ENCODE measurements at places on chromosomes 16 and 17.

DNA sequence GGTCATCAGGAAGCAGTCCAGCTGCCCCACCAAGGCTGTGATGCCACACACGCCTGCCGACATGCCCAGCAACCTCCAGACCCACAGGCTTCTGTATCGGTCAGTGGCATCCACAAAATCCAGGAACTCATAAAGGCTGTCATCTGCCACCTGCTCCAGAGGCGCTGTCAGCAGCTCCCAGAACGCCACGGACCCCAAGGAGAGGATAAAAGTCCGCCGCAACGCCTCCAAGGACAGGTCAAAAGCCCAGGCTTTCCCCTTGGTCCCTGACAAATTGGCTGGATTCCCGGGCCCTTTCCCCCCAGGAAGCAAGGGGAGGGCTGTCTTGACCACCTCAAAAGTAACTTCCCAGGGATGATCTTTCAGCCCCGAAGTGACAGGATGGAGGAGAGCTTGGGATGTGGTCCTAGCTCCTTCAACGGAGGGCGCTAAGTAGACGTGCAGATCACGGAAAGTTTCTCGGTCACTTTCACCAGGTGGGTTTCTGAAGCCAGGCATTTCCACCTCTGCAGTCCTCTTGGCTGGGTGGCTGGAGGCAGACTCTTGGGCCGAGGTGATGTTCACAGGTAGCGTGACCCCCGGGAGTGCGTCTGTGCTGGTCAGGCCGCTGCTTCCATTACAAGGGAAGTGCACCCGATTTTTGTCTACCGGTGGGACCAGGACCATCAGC lies 854 bp downstream of the MFSD6L start:
- DNase-seq, result no peak

- no peak for DNase-seq
Observed at GRCh38 chr17:77300016-77300686, 159.4 kb downstream of the SEC14L1 start.

GRCh38 chr16:66231452-66232160 lies 134.9 kb upstream of the CDH5 start:
- no peak for DNase-seq

- no peak for DNase-seq
Observed at GRCh38 chr16:31363721-31364120, 8.7 kb downstream of the ITGAX start.

DNA sequence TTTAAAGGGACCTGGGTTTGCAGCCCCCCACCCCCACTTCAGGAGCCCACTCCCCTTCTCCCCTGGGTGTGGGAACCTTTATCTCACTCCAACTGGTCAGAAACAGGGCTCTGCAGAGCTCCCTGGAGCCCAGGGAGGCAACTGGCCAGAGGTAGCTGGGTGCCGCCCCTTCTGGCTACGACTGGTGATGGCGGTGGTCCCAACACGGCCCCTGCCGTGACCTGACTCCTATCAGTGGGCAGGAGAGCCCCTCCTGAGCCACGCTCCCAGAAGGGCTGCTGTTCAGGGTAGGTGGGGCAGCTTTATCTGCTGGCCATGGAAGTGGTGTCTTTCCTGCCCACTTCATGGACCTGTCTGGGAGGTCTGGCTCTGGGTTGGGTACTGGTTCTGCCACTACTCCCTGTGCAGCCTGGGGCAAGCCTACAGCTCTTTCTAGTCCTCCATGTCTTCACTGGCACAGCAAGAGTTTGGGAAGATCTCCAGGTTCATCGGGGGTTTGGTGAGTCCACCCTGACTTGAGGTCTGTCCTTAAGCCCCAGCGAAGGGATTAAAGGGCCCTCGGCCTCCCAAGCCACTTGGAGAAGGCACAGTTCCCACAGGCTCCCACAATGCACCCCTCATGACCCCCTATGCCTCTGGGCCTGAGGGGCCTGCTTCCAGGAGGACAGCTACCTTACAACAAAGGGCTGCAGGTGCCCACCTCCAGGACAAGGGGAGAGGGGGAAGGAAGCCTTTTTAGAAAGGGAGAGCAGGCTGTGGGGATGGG lies 5.5 kb upstream of the SREBF1 start:
- DNase-seq, result no peak

Data from left forelimb (tissue), 1 donor.